Activated T-cell treated with anti-CD3 and anti-CD28 coated beads, Interleukin-2, amount 50 U/mL, for 1 hour (primary cell): ENCODE measurements at places on chromosomes 2 and 18.

DNA sequence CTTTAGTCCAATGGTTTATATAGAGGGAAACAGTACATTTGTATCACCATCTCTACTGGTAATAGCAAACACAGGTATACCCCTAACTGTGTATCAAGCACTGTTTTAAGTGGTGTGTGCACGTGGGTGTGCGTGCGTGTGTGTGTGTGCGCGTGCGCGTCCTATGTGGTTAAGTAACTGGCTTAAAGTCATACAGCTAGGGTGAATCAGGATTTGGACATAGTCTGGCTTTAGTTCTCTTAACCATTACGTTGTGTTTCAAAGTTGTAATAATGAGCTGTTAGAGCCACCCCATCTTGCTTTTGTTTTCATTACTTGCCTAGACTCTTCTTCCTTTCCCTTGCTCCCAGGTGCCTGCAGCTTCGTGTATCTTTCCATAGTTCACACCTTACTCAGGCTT is 2.1 kb downstream of the HADHB start:
- no peak for DNase-seq

GRCh38 chr2:64646007-64646880 is 7.5 kb downstream of the SERTAD2 start:
- DNase-seq, result peak; percentile 89

- no peak for DNase-seq
Observed at GRCh38 chr2:233996000-233996399, 54.5 kb upstream of the SPP2 start.

DNA sequence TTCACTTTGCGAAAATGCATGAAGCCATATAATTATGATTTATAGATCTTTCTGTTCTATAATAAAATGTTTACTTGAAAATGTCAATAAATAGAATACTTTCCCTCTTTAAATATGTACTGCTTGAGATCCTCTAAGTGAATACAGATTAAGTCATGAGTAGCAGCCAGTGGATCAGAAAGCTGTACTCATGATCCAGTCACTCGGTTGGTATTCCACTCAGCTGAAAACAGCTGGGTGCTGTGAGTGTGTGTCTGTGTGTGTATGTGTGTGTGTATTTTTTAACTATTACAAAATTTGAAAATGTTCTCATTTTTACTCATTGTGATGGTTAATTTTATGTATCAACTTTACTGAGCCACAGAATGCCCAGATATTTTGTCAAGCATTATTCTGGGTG is 141.6 kb upstream of the CYP26B1 start:
- DNase-seq, result no peak

GRCh38 chr2:126781206-126781605 is 117.5 kb upstream of the TEX51 start:
- DNase-seq, result peak; percentile 10

DNA sequence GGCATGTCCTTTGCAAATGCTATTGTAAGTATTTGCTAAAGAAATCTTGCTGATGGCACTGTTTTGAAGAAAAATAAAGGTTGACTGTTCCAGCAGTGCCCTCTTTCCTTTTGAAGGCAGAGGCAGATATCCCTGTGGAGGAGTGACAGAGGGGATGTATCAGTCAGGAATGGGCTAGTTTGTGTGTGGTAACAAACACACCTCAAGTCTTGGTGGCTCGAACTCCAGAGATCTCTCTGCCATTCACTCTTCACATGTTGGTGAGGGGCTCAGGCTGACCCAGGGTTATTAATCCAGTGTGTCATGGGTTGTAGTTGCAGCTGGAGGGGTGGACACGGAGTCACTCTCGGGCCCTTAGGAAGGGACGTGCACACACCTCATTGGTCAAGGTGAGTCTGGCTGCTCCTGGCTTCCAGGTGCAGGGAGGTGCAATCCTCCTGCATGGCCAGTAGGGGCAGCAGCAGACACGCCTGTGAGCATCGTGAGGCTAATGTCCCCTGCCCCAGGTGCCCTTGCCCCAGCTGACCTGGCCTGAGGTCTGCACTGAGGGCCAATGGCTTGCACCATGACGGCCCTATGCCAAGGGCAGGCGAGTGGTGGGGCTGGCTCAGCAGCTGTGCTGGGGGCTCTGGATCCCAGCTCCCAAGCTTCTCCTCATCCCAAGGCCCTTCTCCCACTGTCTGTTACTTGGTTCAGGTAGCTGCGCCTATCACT is 146.5 kb downstream of the ASB1 start:
- DNase-seq, result no peak

DNA sequence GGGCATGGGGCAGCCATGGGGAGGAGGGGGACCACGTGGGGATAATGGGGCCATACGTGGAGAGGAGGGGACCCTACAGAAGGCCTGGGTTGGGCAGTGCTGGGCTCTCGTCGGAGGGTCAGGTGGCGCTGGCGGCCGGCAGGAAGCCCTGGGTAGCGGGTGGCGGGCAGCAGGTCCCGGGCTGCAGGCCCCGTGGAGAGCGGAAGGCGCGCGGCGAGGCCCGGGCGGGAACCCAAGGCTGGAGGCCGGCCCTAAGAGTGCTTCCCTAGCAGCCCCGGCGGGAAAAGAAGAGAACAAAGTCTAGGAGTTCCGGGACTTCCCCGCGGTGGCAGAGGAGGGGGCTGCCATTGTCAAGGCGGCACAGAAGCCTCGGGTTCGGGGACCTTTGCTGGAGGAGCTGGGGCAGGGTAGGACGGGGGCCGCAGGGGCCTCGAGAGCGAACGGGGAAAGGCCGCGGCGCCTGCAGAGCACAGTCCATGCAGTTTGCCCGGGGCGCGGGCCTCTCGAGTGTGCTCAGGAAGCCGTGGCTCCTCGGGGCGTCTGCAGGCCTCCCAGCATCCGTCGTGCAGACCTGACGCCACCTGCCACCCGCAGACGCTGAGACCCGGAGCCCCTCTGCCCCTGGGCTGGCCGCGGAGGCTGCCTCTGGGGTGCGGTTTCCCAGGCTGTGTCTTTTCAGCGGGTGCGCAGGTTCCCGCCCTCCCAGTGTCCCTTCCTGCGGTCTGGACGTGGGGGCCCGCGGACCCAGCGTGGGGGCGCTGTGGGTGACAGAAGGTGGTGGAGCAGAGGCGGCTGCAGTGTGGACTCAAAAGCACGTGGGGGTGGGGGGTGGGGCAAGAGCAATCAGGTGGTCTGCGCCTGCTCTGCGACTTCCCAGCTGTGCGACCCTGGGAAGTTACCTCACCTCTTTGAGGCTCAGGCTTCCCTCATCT is 19.4 kb upstream of the NCL start:
- DNase-seq, result peak; percentile 39

DNA sequence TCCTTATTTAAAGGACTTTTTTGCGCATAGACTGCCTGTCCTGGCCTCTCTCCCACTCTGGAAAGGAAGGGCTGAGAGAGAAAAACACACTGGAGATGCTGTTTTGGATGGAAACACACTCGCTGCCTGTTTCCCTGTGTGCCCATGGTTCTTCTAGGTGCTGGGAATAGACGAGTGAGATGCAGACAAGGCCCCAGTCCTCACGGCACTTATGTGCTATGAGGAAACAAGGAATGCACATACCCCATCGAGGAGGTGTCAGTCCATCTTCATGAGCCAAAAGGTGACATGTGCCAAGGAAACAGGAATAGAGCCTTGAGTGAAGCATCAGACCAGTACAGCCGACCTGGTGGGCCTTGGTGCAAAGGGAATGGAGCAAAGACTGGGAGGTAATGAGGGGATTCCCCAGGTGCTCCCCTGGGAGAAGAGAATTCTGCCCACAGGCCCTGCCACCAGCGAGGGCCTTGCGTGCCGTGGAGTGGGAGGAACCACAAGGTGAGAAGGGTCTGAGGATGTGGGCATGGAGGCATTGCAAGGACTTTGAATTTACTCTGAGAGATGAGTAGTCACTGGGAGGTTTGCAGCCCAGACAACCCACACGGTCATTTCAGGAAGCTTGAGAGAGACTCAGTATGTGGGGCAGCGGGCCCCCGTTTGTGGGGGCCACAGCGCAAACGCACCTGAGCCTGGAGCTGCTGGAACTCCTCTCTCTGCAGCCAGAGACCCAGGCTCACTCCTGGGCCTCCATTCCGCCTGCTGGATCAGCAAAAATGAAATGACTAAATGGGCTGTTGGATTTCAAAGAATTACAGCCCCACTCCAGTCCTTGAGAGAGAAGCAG is 197.5 kb upstream of the COPS8 start:
- DNase-seq, result no peak

DNA sequence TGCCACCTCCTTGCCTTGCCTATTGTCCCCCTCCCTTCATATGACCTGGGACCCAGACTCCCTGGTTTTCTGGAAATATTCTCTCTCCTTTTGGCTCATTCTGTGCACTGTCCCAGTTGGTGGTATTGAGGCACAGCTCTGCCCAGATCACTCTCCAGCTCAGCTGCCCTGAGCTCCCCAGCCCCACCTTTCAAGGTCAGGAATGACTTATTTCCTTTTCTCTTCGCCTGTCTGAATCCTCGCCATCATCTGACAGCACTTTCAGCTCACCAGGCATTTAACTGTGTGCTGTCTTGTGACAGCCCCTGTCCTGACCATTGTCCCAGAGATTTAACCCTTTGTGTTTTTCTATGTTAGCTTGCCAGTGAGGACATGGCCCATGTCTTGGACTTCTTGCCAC is 133.0 kb downstream of the MSH2 start:
- no peak for DNase-seq

- no peak for DNase-seq
Observed at GRCh38 chr2:219967247-219968245, 340.1 kb downstream of the SLC4A3 start.

- no peak for DNase-seq
Observed at GRCh38 chr2:188808947-188809355, 165.2 kb upstream of the COL3A1 start.

- DNase-seq, result no peak
Observed at GRCh38 chr2:170306293-170306873, 128.4 kb downstream of the MYO3B start.

GRCh38 chr2:55595536-55595935 is 21.9 kb downstream of the PPP4R3B start:
- DNase-seq, result no peak

DNA sequence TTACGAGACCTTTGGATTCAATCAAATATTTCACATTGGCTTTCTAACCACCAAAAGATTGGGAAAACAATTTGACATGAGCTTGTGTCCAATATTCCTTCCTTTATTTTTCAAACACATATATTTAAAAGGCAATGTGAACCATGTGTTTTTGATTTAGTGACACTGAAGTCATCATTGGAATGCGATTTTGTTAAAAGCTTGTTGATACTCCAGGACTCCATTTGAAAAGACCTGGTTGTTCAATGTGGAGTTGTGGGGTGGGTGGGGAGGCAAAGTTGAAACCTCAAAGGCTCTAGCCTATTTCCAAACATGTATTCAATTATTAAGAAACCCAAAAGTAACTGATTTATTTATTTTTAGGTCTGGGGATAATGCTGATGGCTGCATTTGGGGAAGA is 114.1 kb upstream of the TRIB2 start:
- no peak for DNase-seq

GRCh38 chr2:127161176-127162136 is 54.5 kb upstream of the BIN1 start:
- no peak for DNase-seq

DNA sequence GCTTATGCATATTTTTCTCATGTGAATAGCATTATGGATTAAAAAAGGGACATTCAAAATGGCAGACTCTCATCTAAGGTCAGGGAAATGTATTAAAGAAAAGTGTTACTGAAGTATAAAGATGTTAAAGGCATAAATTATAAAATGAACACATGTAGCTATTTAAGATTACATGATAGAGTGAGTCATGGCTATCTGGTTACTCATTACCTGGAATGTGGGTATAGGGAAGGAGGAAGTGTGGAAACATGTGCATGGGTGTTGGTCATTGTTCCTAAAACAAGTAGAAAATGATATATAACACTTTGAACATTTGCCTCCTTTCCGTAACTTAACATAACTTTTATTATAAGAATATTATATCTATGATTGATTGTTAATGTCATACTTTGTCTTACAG is 66.4 kb downstream of the MYO1B start:
- no peak for DNase-seq

GRCh38 chr18:23855721-23856120 is 158.8 kb upstream of the TTC39C start:
- no peak for DNase-seq

DNA sequence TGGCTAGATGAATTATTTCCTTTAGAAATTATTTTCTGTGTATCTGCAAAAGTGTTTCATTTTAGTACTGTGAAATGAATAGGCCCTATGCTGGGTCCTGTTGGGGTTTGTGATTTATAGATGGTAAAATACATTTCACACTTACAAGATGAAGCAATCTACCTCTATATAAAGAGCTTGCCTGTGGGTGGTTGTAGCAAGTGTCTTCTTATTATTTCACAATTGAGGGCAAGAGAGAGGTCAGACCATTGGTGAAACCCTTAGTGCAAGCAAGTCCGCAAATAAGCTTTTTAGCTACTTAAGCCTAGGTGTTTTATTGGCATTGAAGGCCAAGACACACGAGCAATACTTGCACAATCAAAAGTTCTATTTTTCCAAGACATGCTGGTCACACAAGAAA is 153.1 kb downstream of the FMNL2 start:
- DNase-seq, result no peak

GRCh38 chr18:10791169-10791831 is 265.5 kb downstream of the NAPG start:
- DNase-seq, result no peak

DNA sequence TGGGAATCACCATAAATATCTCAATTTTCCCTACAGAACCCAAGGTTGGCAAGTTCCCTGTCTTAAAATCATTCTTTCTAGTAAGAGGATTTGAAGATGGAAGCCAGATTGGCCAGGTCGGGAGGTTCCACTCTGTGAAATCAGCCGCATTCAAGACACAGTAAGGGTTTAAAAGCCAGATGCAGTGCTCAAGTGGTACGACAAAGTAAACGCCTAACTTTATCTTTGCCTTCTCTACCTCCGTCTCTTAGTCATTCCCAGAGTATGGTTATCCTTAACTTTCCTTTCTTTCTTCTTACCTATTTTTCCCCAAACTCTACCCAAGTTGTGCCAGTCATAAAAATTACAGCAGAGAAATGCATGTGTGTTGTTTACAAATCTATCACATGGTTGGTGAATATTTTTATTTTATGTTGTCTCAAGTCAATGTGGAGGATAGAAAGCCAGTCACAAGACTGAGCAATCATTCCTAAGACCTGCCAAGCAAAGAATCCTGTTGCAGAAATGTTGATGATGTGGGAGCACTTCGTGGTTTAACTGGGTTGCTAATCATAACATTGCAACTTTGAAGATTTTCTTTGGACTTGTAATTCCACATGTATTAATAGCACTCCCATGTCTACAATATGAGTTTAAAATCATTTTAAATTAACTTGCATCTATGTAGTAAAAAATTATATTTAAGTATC is 62.6 kb downstream of the SLC40A1 start:
- DNase-seq, result no peak

DNA sequence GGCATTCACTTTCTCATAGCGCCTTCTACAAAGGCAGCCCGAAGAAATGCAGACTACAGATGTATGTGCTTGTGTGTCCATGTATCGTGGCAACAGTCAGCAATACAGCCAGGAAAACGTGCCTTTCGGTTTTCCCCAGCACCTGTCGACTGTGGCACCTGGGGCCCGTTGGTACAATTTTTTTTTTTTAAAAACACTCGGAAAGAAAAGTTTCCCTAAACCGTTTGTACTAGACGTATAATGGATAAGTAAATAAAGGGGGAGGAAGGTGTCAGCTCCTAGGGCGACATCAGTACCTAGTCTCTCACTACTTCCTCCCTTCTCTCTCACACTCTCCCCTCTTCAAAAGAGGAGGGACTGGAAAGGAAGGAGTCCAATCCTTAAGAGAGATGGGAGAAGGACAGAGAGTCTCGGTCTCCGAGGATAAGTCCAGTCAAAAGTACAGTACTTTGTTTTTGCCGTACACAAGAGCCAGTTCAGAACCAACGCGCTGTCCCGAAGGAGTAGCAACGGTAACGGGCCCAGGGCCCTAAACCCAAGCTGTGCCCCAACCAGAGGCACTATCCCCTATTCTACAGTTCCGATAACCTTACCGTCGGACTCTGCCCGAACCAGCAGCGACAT is 759 bp downstream of the PPP4R3B start:
- peak; percentile 46 for DNase-seq

GRCh38 chr2:165357758-165358157 is 111.7 kb upstream of the CSRNP3 start:
- no peak for DNase-seq
